Right hindlimb (tissue), 1 donor: ENCODE measurements at places on chromosomes 1 and 21.

- DNase-seq = no peak
Measured at GRCh38 chr1:172885971-172886370, 164.8 kb downstream of the TNFSF18 start.

DNA sequence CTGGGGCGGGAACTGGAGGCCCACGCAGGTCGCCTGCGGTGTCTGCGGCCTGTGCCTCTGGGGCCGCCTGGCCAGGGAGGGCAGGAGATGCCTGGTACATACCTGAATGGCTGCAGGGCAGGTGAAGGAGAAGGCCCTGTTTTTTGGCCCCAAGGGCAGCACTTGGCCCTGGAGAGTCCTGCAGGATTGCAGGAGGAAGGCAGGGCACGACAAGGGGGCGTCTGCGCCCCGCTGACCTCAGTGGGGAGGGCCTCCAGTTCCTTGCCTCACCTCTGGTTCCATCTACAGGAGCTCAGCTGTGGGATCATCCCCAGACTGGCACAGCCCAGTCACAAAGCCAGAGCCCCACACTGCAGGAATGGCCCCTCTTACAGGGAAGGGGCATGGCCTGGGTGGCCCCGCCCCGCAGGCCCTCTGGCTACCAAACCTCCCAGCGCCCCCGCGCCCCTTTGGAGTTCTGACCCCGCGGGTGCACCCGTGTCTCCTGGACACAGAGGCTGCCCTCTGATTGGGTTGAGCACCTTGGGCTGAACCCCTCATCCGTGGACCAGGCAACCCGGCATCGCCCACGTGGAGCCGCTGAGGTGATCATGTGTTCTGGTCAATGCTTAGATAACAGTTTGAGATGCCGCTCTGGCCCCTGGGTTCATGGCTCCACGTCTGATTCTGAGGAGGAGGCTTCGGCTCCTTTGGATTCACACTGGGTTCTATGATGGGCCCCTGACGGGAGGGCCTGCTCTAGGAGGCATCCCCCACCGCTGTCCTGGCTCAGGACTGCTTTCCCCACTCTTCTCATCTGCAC is 1.3 kb upstream of the PEX10 start:
- DNase-seq = no peak

DNA sequence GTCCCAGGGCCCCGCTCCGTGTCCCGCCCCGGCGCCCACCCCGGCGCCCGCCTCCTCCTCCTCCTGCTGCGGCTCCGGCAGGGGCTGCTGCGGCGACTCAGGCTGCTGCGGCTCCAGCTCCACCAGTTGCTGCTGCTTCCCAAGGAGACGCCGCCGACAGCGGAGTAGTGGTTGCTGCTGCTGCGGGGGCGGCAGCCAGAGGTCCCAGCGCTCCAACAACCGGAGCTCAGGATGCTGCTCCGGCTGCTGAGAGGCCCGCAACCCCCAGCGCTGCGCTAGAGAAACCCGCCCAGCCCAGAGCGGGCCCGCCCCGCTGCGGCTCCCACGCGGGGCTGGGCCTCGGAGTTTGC is 1.1 kb downstream of the CRCT1 start:
- peak; percentile 25 for DNase-seq

DNA sequence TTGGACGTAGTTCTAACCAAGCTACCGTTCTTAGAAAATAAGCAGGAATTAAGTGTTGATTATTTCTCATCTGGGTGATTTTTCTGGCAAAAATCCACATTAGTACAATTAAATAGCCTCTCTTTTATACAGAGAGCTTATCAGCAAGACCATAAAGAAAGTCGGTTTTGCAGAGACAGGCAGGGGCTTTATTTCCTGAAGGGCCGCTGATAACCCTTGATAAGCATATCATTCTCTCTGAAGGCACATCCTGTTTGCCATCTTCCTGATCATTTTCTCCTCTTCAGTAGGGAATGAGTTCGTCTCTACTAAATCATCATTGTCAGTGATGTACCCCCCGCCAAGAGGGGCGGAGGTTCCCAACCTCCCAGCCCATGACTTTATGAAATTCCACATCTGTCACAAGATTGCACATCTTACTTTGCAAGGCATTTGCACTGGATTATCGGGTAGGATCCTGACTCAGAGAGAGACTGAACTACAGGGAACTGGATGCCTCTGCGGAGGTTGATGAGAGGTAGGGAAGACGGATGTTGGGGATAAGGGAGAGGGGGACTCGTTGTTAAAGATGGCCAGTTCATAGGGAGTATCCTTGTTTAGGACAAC is 115.7 kb downstream of the KCNJ6 start:
- no peak for DNase-seq

- no peak for DNase-seq
Measured at GRCh38 chr1:172376431-172376830, 44.1 kb upstream of the C1orf105 start.

DNA sequence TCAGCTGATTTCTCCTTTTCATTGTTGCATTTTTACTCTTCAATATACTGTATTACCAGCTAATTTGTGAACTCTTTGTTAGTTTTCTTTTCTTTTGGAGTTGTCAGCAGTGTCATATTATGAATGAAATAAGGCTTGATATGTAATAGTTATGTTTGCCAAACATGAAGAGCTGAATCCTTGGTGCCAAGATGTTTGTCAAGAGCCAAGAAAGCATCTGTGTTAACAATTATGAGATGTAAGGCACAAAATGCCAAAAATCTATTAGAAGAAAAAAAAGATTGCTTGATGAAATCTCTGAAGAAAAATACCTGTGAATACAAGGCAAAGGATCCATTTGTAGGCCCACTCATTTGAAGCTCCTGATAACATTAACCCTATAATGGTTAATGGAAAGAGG is 48.4 kb upstream of the RNPC3 start:
- DNase-seq = no peak

- DNase-seq = no peak
Measured at GRCh38 chr1:68370101-68370915, 79.4 kb downstream of the RPE65 start.

- DNase-seq = no peak
Measured at GRCh38 chr1:17539118-17539476, 401 bp upstream of the ARHGEF10L start.

GRCh38 chr21:27548486-27548885 is 581.6 kb upstream of the ADAMTS5 start:
- no peak for DNase-seq

DNA sequence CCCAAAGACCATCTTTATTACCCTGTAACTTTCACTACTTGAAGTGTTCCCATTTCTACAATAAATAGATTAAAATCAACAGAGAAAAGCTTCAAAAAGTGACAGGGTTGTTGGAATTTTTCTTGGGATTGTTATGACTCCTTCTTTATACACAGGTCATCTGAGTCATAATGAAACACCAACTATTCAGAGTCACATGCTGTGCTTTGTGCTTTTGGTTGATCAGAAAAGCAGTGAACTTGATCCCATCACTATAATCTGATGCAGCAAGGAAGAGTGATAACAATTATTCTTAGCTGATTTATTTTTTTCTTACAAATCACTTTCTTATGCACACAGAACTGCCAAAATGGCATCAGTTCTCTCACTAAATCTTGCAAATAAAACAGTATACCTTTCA is 422.9 kb downstream of the PTBP2 start:
- no peak for DNase-seq

DNA sequence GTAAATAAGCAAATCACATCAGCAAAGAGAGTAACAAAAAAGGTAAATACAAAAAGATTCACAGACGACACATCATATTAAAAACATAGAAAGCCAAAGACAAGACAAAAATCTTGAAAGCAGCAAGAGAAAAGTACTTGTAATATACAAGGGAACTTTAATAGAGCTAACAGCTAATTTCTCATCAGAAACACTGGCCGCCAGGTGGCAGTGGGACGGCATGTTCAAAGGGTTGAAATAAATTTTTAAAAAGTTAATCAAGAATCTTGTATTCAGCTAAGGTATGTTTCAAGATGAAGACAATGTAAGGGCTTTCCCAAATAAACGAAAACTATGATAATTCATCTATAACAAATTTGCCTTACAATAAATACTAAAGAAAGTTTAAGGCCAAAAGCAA is 358.1 kb downstream of the LRRIQ3 start:
- DNase-seq = no peak

DNA sequence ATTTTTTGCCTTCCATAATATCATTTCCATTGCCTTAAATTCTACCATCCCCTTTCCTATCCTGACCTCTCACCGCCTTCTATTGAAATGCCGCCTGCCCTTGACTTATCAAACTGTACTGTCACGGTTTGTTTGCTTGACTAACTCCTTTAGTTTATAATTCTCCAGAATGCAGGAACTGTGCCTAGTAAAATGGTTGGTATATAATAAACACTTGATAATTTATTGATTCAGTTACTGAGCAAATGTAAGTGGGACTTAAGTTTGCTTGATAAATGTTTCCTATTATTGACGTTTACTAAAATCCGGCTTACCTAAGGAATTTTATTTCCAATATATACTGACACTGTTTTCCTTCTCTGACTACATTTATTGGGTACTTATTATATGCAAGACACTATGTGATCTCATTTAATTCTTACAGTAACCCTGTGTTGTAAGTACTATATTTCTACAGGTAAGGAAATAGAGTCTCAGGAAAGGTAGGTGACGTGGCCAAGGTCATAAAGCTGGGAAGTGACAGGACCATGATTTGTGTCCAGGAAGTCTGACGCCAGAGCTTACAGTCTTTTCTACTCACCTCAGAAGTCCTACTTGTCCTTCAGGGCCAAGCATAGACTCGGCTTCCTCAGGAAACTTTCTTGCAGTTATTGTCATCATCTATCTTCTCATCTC is 35.7 kb downstream of the DPT start:
- no peak for DNase-seq

DNA sequence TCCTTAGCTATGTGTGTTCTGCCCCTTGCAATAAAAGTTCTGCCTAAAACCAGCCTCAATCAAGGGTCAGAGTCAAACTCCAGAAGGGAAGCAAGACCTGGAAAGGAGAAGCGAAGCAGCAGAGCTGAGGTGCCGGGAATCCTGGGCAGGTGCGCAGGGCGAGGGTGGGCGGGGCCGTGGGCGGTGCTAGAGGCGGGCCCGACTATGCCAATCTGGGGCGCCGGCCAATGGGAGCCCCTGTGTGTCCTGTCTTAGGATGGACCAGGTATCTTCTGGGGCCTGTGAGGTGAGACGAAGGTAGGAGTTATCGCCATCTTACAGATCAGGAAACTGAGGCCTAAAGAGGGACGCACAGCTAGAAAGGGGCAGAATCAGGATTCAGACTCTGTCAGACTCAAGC is 120.3 kb downstream of the PTPRU start:
- no peak for DNase-seq

DNA sequence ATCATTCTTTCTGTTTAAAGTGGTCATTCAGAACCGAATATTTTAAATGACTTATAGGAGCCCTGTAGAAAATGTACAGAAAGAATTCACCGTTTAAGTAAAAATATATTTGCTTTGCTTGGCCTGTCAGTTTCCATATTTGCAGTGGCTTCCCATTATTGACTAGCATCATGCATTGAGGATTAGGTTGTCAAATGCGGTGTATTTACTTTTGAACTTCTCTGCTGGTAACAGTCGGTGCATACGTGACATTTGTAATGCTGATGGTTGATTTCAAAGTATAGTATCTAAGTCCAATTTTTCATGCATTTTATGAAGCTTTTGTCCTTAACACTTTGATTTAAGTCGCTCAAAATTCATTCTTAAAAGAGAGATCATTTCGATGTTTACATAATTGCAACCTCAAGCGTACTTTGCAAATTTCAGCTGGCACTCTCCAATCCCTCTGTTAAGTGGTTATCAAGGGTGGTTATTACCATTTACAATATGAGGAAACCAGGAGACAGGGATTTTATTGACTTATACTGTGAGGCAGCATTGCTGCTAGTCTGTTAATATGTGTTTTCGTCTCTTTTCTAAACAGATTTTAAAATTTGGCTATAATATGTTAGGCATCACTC is 201.6 kb downstream of the SDCCAG8 start:
- no peak for DNase-seq

DNA sequence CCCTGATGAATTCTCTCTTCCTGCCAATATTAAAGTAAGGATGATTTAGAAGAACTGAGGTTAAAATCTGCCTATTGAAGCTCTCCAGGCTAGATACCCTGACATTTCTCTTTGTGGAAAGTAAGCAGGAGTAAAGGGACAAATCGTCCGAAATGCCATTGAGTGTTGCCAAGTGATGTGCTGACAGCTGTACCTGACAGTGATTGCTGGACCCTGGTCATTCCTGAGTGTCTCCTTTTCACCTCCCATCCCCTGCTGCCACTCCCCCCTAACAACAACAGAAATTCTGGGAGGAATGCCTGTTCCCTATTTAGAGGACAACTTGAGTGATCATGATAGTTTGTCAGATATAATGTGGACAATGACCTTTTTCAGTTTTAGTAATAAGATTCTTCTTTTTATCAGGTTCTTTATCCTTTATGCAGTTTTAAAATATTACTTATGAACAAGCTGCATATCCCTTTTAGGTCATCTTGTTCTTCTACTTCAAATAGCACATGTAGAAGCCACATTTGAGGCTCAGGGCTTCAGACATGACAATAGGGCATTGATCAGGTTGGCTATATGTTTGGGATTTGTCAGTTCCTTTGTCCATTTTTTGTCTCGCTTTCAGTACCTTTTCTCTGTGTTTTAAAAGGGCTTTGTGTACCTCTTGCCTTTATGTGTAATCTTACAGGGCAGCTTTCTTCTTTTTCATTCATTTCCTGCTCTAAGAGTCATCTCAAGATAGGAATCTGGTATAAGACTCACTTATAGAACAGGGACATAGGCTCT is 56.0 kb downstream of the ITSN1 start:
- no peak for DNase-seq

GRCh38 chr1:12521096-12521495 is 96.9 kb downstream of the DHRS3 start:
- no peak for DNase-seq

DNA sequence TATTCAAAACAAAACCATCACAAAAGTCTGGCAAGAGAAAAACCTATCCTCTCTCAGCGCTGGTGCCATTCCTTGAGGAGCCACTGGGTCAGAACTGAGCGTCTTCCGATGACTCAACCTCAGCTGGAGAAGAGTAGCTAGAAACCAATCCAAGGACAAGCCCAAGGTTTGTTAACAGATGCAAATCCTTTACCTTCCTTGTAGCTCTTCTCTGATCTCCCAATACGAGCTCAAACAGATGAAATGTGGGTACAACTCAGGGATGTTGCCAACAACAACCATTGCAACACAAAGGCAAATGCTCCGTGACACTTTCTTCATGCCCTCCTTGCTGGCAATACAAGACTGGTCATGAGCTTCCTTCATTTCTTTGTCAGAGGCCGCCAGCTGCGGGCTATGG is 337.1 kb downstream of the SIPA1L2 start:
- DNase-seq = no peak

GRCh38 chr21:30623362-30623761 is 2.9 kb downstream of the KRTAP20-4 start:
- no peak for DNase-seq

DNA sequence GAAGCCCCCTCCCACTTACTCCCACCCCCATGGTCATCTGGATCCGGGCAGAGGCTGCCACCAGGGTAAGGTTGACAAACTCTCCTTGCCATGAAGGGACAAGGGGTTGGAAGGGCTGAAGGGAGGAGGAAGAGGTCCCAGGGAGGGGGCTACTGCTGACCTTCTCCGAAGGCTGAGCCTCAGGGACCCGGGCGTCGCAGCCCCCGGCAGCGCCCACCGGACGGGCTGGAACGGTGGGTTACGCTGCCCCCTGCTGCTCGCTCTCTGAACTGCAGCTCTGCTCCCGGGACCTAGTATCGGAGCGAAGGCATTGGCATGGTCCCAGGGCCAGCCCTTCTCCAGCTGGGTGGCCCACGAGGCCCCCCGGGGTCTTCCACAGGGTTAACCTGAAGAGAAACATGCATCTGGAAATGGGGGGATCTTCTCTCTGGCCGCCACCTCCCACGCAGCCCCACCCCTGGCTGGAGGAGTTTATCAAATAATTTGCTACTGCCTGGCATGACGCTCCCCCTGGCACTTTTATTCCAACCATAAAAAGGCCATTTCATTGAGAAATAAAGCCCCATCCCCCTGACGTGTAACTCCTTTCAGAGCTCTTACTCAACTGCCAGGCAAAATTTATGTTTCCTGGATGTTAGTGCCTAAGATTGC is 70.4 kb upstream of the TARDBP start:
- DNase-seq = peak; percentile 41
